Stimulated activated CD4-positive, alpha-beta T cell treated with anti-CD3 and anti-CD28 coated beads, TNF-alpha, amount 100 ng/mL, for 24 hours (primary cell): ENCODE measurements at places on chromosomes 2 and 18.

DNA sequence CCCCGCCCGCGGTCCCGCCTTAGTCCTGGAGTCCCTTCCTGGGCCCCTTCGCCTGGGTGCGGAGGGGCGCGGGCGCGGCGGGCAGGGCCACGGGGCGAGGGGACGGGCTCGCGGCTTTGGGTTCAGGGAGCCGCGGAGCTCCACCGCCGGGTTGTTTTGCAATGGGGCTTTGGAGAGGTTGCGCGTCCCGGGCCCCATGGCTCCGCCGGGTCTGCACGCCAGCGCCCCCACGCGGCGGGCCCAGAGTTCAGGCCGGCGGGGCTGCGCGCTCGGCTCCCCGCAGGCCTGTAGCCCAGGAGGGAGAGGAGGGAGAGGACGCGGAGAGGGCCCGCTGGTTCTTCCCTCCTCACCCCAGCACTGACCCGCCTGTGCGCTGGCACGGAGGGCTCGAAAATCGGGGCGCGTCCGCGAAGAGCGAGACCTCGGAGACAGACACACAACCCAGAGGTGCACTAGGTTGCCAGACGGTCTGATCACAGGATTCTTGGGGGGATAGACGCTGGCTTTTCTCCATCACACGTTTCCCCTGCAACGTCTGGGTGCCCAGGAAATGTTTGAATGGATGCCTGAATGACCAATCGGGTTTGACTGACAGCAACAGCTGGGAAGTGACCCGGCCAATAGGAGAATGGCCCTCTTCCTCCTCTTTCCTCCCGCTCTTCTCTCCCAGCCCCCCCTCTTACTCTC, 4.9 kb upstream of the SIX2 start:
- no peak for DNase-seq

DNA sequence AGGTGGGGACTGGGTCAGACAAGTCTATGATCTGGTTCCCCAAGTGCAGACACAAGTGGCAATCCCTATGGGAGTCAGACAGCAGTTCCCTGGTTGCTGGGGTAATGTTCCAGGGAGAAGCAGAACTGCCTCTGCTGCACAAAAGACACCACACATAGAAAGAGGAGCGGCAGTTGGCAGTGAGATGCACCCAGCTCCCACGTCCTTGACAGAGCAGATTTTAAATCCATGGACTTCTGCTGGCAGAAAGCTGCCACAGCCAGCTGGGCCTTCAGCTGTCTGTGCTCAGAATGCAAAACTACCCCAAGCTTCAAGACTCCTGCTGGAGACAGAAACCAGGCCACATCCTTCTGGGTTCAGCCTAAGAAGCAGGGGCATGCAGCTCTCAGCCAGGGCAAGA, 147.2 kb downstream of the ETAA1 start:
- no peak for DNase-seq

- no peak for DNase-seq
Measured at GRCh38 chr2:101960819-101961337, 30.9 kb upstream of the IL1R2 start.

- DNase-seq: no peak
Measured at GRCh38 chr2:47777277-47777937, 5.5 kb upstream of the MSH6 start.

DNA sequence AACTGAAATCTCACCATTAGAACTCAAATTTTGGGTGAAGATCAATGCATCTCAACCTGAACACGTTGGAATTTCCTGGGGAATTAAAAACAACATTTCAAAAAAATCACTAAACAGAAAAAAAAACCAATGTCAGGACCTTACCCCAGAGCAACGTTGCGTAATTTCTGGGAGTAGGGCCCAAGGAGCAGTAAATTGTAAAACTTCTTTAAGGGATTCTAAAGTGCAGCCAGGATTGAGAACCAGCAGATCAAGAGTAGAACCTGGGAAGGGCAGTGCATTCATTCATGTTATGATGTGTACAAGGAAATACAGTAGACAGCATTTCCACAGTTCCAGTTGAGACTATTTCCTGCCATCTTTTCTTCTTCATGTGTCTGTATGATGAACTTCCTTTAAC, 56.9 kb downstream of the RHBDD1 start:
- DNase-seq: no peak

DNA sequence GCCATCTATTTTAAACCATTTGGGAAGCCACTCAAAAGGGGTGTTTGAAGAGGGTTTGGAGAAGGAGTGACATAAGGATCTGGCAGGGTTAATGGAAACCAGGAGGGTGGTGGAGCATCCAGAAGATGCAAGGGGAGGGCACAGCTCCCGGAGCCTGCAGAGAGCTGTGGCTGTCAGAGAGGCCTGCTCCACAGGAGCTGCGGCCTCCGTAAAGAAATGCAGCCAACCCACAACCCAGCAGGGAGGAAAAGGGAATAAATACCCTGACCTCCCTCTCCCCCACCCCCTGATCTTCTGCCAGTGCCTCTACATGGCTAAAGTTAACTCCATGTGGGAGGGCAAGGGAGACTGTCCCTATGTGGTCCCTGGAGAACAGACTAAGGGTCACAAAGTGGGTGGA, 567.1 kb upstream of the POU3F3 start:
- no peak for DNase-seq

DNA sequence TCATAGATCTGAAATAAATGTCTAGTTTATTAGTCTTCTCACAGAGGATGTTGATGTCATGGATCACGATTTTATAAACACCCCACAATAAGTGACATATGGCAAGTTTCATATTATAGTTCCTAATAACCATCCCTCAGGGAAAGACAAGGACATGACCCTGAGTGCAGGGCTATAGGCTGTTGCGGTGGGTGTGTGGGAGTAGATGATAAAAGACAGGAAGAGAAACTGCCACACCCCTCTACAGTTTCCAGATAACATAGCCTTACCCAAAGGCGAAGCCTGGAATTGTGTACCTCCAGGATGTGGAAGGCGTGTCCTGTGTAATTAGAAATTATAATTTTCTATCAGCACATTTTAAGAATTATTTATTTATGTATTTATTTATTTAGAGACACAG, 2.4 kb upstream of the NEDD4L start:
- no peak for DNase-seq

DNA sequence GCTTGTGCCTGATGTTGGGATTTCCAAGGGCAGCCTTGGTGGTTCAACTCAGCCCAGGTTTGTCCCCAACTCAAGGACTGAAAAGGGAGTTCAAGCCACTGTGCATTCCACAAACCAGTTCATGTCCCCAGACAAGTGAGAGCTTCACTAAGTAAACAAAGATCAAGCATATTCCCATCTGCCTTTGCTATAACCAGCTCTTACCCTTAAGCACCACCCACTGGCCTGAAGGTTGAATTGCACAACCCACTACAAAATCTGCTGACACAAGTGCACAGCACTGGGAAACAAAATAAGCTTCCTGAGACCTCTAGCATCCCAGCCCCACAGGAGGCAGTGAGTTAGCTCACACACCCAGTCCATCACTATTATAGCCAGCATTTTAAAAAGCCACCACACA, 516.7 kb downstream of the NR4A2 start:
- DNase-seq: no peak

- DNase-seq: no peak
Measured at GRCh38 chr2:129069875-129070594, 751.4 kb upstream of the HS6ST1 start.

DNA sequence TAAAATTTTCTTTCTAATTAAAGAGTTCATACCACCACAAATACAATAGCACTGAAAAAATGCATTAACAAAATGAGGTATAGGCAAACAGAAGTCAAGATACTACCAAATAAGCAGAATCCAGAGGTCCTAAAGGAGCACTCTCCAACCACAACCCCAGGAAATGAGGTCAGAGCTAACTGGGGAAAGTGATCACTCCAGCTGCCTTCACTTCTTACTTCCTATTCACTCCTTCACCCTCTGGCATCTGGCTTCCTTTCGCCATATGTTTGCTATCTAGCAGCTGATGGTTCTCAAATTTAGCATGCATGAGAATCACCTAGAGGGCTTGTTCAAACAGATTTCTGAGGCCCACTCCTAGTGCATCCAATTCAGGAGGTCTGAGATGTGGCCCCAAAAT, 212.6 kb upstream of the ACVR2A start:
- no peak for DNase-seq

DNA sequence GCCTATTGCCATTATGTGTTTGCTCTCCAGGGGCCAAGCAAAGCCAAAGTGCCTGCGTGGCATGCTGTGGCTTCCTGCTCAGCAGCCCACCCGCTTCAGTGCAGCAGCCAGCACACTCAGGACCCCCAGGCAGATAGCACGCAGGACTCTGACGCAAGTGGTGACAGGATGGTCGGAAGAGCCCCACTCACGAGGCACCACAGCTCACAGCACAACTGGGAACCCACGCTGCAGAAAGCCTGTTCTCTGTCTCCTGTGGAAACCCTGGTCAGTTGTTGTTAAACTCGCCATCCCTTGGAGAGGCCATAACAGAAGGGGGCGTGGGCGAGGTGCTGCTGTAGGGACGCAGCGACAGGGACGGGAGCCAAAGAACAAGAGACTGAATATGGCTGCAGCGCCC, 76.4 kb downstream of the HDAC4 start:
- DNase-seq: no peak

GRCh38 chr2:206859330-206859739, 80.0 kb upstream of the CPO start:
- no peak for DNase-seq

GRCh38 chr2:126949775-126950174, 51.1 kb downstream of the TEX51 start:
- no peak for DNase-seq

GRCh38 chr2:58156780-58157179, 84.3 kb downstream of the FANCL start:
- DNase-seq: no peak

DNA sequence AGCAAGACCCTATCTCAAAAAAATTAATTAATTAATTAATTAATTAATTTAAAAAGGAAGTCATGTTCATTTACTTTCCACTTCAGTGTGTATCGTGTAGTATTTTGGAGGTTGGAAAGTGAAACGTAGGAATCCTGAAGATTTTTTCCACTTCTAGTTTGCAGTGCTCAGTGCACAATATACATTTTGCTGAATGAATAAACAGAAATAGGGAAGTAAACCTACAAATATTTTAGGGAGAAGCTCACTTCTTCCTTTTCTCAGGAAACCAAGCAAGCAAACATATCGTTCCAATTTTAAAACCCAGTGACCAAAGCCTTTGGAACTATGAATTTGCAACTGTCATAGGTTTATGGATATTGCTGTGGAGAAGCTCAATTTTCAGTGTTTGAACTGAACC, 27.8 kb downstream of the SLC14A1 start:
- DNase-seq: no peak

DNA sequence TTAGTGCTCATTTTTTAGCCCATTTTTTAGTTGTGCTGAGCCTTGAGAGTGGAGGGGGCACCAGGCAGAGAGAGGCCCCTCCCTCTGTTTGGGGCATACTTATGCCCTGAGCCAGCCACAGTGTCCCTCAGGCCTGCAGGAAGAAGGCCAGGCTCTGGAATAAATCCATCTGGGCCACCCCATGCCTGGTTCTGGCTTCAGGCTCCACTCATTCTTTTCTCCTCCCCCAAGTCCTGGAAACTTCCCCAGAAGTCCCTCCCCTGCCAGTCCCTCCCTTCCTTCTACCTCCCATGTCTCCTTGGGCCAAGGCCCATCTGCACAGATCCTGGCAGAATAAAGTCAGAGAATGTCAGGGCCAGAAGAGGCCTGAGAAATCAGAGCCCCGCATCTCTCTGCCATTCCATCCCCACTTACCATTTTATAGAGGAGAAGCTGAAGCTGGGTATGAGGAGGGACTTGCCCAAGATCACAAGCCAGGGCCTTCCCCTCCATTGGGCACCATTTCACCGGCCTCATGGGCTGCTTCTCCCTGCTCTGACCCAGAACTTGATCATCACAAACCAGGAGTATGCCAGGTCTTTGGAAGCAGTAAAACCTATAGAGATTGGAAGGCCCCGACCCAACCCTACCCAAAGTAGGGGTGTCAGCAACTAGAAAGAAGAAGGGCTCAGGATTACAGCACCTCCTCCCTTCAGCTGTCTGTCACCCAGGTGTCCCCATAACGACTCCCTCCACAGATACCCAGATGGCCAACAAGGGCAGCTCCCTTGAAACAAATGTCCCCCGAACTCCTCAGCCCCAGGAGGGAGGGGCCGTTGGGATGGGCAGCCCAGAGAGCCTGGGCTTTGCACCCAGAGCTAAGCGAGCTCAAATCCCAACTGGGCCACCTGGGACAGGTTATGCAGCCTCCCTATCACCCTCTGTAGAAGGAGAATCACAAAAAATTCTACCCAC, 108.4 kb downstream of the POLR1A start:
- no peak for DNase-seq

GRCh38 chr2:200168641-200169555, 137.6 kb upstream of the SPATS2L start:
- DNase-seq: no peak

DNA sequence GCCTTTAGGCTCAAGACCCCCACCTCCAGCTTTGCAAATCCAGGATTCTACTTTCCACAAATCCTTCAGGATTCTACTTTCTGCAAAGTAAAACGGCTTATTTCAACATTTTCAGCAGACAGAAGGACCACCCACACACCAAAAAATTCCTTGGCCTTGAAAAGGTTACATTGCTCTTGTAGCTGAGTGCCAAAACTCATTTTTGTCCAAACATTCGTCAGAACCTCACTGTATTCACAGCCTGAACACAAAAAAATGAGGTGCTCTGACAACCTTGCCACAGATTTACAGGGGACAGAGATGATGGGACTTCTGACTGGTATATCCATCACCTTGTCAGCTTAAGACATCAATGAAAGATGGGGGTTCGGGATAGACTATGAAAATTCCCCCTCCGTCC, 63.0 kb upstream of the COX7A2L start:
- no peak for DNase-seq

DNA sequence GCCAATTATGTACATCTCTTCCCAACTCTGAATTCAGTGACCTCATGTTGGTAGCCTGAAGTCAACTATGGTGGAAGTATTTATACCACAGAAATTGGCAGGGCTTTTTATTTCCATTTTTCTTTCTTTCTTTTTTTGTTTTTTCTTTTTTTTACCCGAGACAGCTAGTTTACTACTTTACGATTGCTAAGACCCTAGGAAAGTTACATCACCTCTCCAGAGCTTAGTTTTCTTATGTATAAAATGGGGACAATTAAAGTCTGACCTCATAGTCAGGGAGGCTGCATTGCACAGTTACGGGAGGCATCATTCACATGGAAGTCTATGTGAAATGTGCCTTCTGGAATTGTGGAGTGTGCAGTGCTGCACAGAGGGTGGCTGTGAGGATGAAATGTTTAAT, 194.3 kb downstream of the MTX2 start:
- no peak for DNase-seq

- DNase-seq: no peak
Measured at GRCh38 chr2:231575612-231576256, 16.9 kb upstream of the TEX44 start.
